ENCODE measurements at places on chromosomes 1 and 21.

DNA sequence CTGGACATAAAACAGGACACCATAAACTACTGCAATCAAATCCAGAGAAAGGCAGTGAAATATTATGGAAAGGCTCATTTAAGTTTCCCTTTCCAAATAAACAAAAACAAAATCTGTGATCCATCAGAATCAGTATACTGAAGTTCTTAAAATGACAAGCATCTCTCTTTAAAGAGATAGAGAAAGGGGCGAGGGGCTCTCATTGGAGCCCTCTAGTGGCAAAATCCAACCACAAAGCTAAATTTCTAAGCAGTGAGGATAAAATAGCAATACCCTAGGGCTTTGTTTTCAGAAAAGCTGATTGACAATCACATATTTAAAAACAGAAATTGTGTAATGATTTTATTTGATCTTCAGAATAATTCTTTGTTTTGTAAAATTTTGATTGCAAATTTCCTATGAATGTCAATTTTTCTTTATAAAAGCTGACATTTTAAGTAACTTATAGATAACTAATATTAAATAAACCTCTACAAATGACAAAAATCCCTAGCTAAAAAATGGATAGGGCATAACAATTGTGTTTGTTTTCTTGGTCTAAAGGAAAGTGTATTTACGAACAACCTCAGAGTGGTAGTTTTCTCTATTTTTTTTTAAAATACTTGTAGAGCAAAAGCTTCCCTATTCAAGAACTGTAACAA lies 138.2 kb downstream of the COL24A1 start:
- no peak for DNase-seq

- no peak for DNase-seq
These were observed 296.2 kb downstream of the LMX1A start for GRCh38 chr1:165060285-165060793.

DNA sequence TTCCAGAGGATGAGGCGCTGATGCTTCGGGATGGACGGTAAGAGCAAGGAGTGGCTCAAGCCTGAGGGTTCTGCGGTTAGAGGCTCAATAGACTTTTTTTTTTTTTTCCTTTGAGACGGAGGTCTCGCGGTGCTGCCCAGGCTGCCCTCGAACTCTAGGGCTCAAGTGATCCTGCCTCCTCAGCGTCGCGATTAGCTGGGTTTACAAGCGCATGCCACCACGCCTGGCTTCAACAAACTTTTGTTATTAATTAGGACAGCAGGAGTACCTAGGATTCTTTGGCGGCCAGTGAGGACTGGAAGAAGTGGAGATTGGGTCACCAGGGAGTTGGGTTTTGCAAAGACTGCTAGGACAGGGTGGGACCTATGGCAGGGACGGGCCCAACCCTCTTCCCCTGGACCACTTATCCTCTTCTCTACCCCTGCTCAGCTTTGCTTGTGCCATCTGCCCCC lies 587 bp downstream of the SCNM1 start:
- DNase-seq = no peak

- DNase-seq = no peak
These were observed 19.9 kb upstream of the BRINP3 start for GRCh38 chr1:190497565-190497964.

DNA sequence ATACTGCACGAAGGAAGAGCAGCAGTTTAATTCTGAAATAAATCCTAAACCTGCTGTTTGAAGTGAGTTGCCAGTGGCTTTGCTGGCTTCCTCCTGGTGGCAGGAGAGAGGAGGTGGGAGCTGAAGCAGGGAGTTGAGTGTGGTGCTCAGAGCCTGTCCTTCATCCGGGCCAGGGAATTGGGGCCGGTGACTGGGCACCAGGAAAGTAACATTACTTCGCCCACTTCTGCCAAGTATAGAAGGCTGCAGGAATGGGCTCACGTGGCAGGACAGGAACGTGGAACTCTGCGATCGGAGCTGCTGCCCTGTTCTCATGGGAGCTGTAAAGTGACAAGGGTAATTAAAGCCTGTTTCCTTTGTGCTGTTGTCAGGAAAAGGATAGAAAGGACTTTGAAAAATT lies 8.7 kb downstream of the TOR3A start:
- DNase-seq = no peak

DNA sequence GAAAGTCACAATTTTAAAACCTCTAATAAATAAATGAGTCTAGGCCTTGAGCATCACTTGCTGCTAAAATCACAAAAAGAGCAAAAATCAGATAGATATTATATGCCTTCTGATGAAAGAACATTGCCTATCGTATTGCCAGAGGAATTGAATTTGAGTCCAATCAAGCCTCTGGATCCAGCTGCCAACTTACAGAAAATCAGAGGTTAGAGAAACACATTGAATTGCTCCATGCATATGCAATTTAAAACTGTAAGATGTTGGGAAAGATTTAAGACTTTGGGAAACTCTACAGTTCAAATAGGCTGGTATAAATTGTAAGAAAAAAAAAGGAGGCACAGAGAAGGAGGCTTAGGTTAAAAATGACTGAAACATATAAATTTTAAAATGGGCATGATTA lies 93.5 kb downstream of the TM2D1 start:
- no peak for DNase-seq

DNA sequence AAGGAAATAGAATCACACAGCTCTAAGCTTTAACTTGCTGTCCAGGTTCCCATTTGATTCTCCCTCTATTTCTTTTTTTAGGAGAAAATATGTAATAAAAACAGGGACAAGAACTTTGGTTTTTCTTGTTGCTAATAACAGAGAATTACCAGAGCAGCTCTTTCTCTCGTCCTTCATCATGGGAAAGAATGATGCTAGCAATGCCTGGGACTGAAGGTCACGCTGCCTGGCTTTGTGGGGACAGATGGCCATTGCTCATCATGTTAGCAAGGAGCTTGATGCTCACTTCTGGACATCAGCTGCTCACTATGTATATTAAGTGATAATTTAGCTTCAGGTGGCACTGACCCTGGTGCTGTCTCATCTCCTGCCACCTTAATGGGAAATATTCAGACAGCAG lies 77.3 kb upstream of the AKT3 start:
- DNase-seq = no peak

DNA sequence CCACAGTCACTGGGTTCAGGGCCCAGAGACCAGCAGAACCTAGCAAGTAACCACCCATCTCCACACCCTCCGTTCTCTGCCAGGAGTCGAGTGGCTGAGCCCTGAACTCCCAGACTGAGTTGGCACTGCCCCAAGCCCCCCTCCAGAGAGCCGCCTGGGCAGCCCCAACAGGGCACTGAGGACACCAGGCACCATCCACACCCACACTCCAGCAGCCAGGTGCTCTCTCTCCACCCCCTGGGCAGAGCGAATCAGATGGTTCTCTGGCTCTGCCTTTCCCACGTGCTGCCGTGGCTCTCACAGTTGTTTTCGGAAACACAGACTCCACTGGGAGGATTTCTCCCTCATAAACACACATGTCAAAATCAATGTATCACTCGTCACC lies 13.6 kb downstream of the WDR4 start:
- no peak for DNase-seq

GRCh38 chr1:168473126-168473525 lies 70.7 kb downstream of the XCL2 start:
- no peak for DNase-seq

GRCh38 chr21:27422435-27422834 lies 455.5 kb upstream of the ADAMTS5 start:
- DNase-seq = no peak

GRCh38 chr1:198867182-198867581 lies 228.3 kb downstream of the PTPRC start:
- no peak for DNase-seq

DNA sequence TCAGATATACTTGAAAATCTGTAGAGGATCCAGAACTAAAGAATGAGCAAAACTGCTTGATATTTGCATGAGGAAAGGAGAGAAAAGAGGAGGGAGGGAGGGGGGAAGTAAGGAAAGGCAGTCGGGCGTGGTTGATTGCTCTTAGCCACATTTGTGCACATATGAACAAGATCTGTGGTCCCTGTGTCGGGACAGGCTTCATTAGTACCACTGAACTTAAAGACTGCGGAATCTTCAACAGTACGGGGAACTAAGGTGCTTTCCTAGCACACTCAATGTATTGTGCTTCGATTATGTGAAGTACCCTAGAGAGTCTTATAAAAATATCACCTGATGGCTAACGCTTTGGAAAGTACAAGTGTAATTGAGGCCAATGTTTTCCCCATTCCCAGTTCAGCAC lies 59.9 kb downstream of the ZBTB18 start:
- DNase-seq = no peak

GRCh38 chr1:113191579-113192076 lies 118.6 kb downstream of the LRIG2 start:
- no peak for DNase-seq

DNA sequence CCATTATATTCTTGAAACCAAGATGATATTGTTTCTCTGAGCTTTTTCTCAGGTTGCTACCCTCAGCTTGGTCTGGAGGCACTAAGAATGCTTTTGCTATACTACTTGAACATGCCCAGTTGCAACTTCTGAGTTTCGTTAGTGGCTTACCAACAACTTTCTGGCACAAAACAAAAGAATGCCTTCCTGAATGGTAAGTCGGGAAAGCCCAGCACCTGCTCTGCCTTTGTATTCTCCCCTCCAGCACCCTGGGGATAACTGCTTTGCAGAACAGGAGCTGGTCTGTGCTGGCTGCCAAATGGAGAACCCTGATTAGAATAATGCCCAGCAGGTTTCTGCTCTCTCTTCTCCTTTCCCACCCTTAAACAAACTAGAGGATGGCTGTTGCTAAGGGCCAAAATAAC lies 149.3 kb downstream of the TGFB2 start:
- DNase-seq = no peak

Measured in amygdala (tissue), 56 donors.